IPS-NIHi11 (cell line): ENCODE measurements at places on chromosomes 11 and 22.

GRCh38 chr11:30155428-30155827 lies 75.4 kb upstream of the FSHB start:
- DNase-seq, result no peak

GRCh38 chr11:1746956-1747752 lies 3.2 kb downstream of the IFITM10 start:
- DNase-seq, result no peak

- DNase-seq, result no peak
Measured at GRCh38 chr11:75745807-75746206, 22.8 kb upstream of the DGAT2 start.

GRCh38 chr11:26229257-26229656 lies 102.7 kb upstream of the ANO3 start:
- DNase-seq, result no peak

DNA sequence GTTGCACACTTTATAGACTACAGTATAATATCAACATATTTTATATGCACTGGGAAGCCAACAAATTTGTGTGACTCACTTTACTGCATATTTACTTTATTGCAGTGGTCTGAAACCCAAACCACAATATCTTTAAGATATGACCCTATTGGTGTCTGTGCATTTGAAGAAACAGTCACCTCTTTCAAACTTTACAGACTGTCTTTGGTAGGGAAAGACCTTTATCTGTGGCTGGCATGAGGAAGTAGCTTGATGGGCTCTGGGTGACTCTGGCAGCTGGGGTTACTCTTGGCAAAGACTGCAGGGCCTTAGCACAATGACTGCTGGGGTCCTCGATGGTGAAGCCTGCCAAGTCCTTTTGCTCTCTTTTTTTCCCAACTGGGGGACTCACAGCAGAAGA lies 21.3 kb upstream of the ABTB2 start:
- no peak for DNase-seq

GRCh38 chr11:80365076-80365725 lies 924.4 kb upstream of the TENM4 start:
- DNase-seq, result no peak

- DNase-seq, result no peak
Measured at GRCh38 chr11:623999-624704, 603 bp downstream of the CDHR5 start.

- DNase-seq, result peak; percentile 82
Measured at GRCh38 chr11:116731097-116731761, 41.6 kb downstream of the BUD13 start.

GRCh38 chr11:12765428-12765827 lies 91.2 kb downstream of the TEAD1 start:
- DNase-seq, result no peak

DNA sequence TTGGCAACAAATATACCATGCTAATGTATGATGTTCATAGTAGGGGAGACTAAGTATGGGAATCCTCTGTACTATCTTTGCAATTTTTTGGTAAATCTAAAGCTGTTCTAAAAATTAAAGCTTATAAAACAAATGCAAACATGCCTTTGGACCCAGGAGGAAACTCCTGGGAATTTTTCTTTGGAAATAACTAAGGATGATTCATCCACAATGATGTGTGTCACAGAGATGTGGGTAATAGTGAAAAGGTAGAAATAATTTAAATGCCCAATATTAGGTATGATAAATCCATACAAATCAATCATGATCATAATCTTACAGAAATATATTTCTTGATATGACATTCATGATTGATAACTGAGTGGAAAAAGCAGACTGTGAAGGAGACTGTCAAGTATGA lies 135.8 kb downstream of the TRIM44 start:
- DNase-seq, result no peak

DNA sequence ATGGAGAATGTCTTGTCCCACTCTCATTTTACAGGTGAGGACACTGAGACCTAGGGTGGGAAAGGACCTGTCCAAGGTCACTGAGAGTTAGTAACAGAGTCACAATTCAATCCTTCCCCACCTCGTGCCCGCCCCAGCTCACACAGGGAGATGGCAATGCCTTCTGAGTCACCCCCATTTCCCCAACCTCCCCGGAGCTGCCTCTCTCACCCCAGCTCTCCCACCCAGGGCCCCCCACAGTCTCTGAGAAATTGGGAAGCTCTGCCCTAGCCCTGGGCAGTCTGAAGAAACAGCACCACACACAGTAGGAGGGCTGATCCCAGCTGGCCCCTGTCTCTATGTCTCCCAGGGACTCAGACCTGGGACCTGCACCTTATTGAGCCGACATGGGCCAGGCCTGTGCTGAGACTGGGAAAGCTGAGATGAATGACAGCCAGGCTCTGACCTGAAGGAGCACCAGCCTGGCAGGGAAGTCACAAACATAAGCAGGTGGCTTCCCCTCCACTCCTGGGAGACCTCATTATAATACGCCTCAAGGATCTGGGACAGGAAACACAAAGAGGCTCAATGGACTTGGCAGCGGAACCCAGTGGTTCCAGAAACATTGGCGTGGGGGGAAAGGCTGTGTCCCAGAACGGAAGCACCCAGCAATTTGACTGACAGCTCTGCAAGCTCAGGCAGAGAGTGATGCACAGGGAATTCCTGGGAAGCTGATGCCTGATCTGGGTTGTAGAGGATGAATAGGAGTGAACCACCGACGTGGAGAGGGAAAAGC lies 51.0 kb downstream of the CD6 start:
- no peak for DNase-seq

- no peak for DNase-seq
Measured at GRCh38 chr22:30803679-30804078, 109.0 kb downstream of the OSBP2 start.

DNA sequence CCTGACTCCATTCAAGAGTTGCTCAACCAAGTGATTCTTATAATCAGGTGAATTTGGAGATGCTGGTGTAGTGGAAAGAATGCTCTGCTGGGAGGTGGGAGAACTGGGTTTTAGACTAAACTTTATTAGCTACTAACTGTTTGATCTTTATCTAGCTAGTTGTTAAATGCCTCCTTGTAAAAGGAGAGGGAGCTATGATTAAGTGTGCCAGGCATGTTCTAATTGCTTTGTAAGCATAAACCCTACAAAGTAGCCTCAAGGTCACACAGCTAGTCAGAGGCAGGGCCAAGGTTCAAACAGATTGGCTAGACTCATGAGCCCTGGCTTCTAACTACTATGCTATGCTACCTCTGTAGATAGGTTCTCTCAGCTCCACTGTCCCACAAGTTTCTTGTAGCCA lies 105.5 kb downstream of the NXPE2 start:
- no peak for DNase-seq

DNA sequence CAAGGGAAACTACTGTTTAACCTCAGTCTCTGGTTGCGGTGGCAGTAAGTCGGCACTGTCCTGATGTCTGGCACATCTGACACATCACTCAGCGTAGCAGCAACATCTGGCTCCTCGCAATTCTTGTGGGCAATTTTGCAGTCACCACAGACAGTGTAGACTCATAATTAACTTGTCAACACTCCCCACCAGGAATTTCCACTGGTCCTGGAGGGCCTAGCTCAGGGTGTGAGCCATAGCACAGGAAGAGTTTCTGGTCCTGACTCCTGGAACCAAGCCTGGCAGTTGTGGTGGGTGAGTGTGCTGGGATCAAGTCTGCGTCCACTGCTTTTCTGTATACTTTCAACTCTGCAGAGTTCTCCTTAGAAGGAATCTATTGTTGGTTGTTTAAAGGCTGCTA lies 209.7 kb downstream of the SNX19 start:
- DNase-seq, result no peak

DNA sequence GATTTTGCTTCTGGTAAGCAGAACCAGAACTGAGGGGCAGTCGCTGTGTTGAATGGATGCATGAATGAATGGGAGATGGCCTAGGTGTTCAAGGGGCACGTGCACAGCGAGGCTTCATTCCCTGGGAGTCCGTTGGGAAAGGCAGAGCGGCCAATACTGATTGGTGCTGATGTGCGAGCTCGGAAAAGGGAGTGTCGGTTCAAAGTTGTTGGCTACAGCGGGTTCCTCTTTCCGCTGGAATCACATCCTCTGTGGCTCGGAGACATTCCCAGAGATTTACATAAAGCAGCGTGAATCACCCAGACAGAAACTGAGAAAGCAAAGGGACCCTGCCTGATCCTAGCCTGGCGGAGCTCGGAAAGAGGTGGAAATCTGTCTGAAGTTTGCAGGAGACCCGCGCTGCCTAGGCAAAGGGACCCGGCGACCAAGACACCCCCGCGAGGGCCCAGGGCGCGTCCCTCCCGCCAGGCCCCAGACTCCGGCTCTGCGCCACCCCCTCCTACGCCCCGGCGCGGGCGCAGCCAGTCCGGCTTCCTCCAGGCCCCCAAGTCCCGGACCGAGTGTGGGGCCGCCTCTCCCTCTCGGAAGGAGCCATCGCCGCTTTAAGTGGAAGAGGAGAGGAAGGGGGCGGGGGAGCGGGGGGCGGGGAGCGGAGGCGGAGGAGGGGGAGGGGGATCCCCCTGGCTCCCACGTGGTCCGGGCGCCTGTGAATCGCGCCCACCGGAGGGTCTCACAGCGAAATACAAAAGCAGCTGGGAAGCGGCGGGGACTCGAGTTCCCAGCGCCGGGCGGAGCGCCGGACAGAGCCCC lies at the start of gene FJX1:
Gene FJX1, plus strand, starts transcription at position 774 of the 810 bp plus-strand sequence. CDS start 177 bp downstream, outside the sequence.
- DNase-seq, result peak; percentile 89

GRCh38 chr22:47994045-47994444 lies 1231.6 kb downstream of the TBC1D22A start:
- no peak for DNase-seq

DNA sequence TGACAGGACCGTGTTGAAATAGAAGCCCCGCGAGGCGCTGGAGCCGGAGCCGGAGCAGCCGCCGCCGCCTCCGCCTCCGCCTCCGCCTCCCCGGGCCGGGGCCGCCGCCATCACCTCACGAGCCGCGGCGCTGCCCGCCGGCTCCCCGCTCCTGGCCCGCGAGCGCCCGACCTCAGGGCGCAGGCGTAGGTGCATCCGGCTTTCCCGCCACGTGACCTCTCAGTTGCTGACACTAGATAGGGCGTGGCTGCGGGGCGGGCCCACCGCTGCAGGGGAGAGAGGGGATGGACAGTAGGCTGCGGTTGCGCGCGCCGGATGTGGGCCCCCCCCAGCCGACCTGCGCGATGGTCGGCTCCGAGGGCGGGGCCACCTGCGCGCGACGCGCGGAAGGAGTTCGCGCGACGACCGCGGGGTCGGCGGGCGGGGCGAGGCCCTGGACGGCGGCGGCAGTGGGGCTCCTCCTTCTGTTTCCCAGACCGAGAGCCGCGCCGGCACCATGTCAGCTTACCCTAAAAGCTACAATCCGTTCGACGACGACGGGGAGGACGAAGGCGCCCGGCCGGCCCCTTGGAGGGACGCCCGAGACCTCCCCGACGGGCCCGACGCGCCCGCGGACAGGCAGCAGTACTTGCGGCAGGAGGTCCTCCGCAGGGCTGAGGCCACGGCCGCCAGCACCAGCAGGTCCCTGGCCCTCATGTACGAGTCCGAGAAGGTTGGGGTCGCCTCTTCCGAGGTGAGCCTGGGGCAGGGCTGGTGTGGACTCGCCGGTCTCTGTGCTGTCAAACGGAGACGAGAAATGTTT lies at the start of the genes PI4KA and SNAP29:
Gene PI4KA, minus strand, starts transcription at position 197 of the 802 bp plus-strand sequence. Its CDS starts 86 bp downstream, at position 111.
Gene SNAP29, plus strand, starts transcription at position 393 of the 802 bp plus-strand sequence. Its CDS starts 104 bp downstream, at position 497.
- DNase-seq, result peak; percentile 99

DNA sequence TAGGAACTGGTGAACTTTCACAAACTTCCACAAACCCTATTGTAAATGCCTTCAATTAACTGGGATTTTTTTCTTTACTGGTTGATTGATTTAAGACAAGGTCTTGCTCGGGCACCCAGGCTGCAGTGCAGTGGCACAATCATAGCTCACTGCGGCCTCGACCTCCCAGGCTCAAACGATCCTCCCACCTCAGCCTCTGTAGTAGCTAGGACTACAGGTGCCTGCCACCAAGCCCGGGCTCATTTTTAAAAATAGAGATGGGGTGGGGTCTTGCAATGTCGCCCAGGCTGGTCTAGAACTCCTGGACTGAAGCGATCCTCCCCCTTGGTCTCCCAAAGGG lies 35.7 kb upstream of the POLA2 start:
- DNase-seq, result no peak

DNA sequence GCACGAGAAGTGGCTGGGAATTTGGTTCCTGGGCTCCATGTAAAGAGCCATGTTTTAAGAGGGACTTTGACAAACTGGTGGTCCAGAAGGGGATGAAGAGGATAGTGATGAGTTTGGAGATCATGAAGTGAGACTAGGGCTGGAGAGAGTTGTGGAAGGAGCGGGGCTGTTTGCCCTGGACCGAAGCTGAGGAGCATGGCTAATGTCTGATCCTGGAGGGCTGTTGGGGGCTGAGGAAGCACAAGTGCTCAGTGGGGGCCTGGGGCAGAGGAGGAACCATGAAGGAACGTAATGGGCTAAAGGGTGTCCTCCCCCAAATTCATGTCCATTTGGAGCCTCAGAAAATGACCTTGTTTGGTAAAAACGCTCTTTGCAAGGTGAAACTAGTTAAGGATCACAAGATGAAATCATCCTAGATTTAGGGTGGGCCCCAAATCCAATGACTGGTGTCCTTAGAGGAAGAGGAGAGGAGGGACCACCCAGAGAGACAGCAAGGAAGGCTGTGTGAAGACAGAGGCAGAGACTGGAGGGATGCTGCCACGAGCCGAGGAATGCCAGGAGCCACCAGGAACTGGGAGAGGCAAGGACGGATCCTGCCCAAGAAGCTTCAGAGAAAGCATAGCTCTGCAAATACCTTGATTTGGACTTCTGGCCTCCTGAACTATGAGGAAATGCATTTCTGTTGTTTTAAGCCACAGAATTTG lies 107.3 kb upstream of the LMO1 start:
- no peak for DNase-seq
